ENCODE measurements at places on chromosomes 12 and 14.

GRCh38 chr12:101010896-101011295 lies 199.1 kb downstream of the SLC5A8 start:
- no peak for DNase-seq

DNA sequence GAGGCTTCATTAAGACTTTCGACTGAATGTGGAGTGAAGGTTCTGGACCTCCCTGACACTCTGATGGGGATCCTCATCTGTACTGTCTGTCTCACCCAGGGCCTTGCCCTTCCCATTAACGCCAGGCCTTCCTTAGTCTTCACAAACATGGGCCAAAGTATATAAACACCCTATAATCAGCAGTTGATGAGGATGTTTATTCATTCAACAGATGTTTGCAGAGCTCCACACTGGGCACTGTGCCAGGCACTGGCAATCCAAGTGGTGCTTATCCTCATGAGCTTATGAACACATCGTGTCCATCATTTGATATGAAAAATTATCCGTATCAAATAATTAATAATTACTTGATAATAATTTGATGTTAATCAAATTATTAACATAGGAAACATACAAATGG lies 454.4 kb downstream of the FUT8 start:
- no peak for DNase-seq

GRCh38 chr14:32212833-32213232 lies 9.8 kb upstream of the RNU6-8 start:
- no peak for DNase-seq

GRCh38 chr12:65858831-65859230 lies 34.5 kb downstream of the HMGA2 start:
- no peak for DNase-seq

GRCh38 chr14:36580141-36580855 lies 2.1 kb downstream of the NKX2-8 start:
- DNase-seq: no peak

DNA sequence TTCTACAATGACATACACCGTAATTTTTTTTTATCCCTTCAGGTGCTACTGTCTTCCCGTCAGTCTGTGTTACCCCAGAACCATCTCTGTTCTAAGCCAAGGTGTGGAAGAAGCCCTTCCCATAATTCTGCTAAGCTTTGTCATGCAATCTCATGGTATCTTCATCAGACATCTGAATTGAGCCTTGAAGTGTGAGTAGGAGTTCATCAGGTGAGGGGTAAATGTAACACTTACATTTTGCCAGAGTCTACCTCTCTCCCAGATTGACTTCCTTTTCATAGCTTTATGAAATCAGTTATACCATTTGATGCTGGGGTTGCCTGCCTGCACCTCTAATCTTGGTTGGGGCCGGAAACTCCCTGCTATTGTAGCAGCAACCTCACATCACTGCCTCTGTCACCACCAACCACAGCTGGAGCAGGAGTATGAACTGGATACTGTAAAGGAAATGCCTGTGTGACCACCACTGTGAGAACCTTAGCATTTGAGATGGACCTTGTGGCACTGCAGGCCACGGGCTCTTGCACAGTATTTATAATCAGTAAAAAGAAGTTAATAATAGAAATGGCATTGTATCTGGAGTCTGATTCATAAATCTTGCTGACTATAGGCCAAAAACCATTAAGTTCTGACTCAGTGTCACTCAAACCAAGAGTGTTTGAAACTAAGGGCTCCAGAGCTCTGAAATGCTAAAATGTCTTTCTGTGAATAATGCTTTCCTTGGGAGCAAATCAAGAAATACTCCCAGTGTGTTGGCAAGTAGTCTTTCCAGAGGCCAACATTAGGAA lies 58.7 kb upstream of the STK38L start:
- DNase-seq: no peak

DNA sequence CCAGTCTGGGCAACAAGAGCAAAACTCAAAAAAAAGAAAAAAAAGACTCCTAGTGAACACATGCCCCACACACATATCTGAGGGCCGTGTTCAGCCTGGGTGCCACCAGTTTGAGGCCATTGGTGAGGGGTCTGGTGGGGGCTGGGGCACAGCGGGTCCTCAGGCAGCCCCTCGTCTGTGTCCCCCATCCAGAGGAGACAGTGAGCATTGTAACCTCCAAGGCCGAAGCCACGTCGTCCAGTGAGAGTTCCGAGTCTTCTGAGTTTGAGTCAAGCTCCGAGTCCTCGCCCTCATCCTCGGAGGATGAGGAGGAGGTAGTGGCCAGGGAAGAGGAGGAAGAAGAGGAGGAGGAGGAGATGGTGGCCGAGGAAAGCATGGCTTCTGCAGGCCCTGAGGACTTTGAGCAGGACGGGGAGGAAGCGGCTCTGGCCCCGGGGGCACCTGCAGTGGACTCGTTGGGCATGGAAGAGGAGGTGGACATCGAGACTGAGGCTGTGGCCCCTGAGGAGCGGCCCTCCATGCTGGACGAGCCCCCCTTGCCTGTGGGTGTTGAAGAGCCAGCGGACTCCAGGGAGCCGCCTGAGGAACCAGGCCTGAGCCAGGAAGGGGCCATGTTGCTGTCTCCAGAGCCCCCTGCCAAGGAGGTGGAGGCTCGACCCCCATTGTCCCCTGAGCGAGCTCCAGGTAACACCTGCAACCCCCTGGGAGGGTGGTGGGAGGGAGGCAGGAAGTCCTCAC lies 15.6 kb downstream of the SETD1B start:
- DNase-seq: no peak

- DNase-seq: no peak
Observed at GRCh38 chr14:103169954-103170353, 46.7 kb downstream of the TNFAIP2 start.

- DNase-seq: peak; percentile 74
Observed at GRCh38 chr12:92034858-92035401, 110.7 kb downstream of the BTG1 start.

GRCh38 chr12:69108037-69108436 lies 131.3 kb upstream of the CPSF6 start:
- DNase-seq: no peak

DNA sequence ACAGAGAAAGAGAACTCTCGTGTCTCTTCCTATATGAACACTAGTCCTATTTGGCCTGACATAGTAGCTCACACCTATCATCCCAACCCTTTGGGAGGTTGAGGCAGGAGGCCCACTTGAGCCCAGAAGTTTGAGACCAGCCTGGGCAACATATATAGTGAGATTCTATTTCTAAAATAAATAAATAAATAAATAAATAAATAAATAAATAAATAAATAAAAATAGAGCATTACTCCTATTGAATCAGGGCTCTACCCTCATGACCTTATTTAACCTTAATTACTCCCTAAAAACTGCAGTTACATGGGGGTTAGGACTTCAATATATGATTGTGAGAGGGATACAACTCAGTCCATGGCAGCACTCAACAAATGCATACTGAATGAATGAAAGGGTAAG lies 61.2 kb upstream of the GSC start:
- DNase-seq: no peak

GRCh38 chr12:2013527-2014223 lies 9.4 kb upstream of the DCP1B start:
- DNase-seq: no peak

DNA sequence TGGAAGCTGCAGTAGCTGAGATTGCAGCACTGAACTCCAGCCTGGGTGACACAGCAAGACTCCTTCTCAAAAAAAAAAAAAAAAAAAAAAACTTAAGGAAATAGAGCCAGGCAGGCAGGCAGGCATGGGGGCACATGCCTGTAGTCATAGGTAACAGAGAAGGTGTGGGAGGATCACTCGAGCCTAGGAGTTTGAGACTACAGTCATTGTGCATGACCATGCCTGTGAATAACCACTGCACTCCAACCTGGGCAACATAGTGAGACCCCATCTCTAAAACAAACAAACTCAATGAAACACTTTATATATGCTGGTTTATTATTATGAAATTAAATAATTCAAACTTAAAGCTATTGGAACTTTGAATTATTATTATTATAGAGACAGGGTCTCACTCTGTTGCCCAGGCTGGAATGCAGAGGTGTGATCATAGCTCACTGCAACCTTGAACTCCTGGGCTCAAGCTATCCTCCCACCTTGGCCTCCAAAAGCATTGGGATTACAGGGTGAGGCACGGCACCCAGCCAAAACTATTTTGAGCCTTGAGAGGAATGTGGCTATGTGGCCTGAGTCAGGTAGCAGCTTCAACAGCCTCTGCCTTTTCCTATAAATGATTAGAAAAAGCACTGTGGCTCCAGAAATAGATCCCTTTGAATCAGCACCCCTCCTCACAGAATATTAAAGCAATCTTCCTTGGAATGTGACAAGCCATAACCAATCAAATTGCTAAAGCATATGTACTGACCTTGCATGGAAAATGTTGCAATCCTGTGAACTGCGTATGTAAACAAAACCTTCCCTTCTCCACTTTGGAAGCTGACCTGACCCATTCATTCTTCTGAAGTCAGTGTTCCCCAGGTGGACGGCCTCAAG lies 34.7 kb upstream of the YY1 start:
- DNase-seq: no peak

DNA sequence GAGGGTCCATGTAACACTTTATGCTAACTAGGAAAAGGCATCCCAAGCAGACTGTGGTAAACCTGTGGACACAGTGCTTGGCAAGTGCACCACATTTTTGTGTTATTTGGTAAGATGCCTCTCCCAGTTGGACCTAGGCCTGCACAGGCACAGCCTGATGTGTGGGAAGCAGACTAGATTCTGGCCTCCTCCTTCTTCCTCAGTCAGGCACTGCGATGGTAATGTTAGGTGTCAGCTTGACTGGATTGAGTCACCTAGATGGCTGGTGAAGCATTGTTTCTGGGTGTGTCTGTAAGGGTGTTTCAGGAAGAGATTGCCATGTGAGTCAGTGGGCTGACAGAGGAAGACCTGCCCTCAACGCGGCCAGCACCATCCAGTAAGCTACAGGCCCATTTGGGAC lies 25.3 kb upstream of the RHOJ start:
- no peak for DNase-seq
